T-helper 2 cell (primary cell): ENCODE measurements at places on chromosomes 6 and 20.

GRCh38 chr6:33433001-33433543 lies 13.2 kb downstream of the SYNGAP1 start:
- no peak for DNase-seq

DNA sequence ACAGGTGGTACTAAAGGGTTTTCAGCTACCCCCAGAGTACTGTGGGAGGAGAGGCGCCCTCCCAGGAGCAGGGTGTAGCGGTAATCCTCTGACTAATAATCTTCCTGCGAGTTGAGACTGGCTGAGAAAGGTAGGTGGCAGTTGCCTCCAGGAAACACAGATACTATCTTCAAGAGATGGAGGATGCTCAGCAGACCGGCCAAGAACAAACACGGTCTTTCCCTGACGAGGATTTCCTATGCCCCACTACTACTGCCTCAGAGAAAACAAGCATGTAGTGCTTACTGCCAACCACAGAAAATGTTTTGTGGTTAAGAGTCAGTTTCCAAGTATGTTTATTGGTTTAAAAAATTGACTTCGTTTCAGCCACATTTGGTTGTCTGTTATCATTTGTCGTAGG lies 26.8 kb downstream of the C6orf89 start:
- peak; percentile 68 for DNase-seq

- DNase-seq = no peak
Measured at GRCh38 chr6:106475284-106475683, 114.8 kb downstream of the CRYBG1 start.

DNA sequence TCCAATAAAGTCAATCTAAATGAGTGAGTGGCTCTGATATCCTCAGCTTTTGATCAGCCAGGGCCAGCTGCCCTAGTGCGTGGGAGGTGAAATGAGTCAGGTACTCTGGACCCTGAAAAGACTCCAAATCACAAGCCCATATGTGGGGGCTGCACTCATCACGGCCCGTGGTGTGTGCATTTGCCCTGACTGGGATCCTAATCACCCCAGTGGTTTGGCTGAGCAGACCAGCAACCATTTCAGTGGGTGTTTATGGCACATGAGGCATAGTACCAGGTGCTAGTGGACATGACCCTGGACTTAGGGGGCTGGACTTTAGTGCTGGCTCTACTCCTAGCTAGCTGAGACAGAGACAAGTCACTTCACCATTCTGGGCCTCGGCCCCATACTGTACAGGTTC lies 39.4 kb downstream of the SCML4 start:
- no peak for DNase-seq

DNA sequence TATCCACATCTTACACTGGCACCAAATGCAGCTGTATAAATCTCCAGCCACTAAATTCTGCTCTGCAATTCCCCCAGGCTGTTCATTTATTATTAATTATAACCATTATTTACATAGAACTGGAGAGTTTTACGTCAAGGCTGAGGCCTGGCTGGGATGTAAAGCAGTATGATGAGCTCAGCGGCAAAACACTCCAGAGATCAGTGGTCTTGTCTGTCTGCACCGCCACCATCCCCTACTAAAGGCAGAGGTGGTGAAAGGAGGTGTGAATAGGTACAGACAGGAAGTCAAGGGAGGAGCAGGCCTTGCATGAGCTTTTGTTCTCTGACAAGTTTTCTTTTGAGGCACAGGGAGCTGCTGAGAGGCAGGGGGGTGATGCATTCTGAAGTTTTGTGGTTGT lies 159.9 kb upstream of the PCSK2 start:
- DNase-seq = no peak

- no peak for DNase-seq
Measured at GRCh38 chr6:53309059-53309900, 39.5 kb downstream of the ELOVL5 start.

- DNase-seq = no peak
Measured at GRCh38 chr20:7866285-7866684, 74.0 kb downstream of the HAO1 start.

GRCh38 chr6:36142971-36143838 lies 12.9 kb downstream of the MAPK13 start:
- DNase-seq = no peak

DNA sequence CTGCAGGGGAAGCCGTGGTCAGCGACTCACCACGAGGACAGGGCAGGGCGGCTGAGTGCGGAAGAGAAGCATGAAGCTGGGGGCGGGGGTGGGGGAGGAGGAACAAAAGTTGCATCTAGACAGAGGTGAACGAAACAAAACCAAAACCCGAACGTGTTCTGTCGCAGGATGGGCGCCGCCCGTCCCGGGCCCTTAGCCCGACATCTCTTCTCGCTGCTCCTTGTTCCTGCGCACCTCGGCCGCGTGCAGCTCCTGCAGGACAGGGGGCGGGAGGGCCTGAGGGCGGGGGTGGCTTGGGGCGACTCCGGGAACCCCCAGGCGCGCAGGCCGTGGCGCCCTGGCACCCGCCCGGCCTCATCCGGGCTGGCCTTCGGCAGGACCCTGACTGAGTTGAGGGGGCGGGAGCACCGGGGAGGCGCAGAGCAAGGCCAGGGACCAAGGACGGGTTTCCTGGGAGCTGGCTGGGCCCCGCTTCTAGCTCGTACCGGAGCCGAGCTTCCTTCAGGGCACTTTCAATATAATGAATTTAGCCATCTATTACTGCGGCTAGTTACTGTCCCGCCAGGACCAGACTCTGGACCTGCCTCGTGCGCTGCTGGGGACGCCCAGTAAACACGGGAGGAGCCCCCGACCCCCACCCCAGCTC lies 12.0 kb downstream of the STMN3 start:
- no peak for DNase-seq

GRCh38 chr20:382291-383115 lies 1.9 kb downstream of the TRIB3 start:
- DNase-seq = no peak

DNA sequence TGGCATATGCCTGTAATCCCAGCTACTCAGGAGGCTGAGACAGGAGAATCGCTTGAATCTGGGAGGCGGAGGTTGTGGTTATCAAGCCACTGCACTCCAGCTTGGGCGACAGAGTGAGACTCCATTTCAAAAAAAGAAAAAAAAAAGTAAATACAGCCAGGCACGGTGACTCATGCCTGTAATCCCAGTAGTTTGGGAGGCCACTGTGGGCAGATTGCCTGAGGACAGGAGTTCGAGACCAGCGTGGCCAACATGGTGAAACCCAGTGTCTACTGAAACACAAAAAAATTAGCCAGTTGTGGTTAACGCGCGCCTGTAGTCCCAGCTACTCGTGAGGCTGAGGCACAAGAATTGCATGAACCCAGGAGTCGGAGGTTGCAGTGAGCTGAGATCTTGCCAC lies 1.5 kb upstream of the NINL start:
- no peak for DNase-seq

GRCh38 chr6:88870717-88871330 lies 92.6 kb downstream of the RNGTT start:
- peak; percentile 64 for DNase-seq

- DNase-seq = no peak
Measured at GRCh38 chr6:56891754-56892153, 63.2 kb upstream of the BEND6 start.

DNA sequence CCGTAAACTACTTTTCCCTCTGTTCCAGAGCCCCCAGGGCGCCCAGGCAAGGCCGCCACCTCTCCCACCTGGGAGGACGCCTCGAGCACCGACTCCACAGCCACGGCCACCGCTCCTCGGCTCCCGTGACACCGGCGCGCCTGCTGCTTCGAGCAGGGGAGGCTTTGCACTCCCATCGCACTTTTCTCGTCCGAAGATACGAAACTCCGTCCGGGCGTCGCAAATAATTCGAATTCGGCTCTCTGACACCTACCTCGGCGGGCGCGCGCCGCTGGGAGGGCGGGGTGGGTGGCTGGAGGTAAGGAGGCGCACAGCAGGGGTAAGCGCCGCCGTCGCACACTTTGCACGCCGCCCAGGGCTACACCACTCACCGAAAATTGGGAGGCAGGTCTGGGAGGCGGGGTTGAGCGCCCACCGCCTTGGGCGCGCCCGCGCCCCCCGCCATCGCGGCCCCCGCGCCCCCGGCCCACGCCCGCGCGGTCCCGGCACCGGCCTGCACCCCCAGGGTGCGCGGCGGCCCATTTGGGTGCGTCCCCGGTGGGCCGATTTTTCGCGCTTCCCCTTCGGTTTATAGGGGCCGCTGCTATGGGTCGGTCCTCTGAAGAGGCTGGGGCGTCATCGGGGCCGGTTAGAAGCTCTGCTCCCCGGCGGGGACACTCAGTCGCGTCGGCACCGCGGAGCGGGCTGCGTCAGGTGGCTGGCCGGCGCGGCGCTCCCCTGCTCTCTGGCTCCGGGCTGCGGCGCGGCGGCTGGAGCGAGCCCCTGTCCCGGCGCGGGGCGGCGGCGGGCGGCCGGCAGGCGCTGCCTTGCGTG lies 36.2 kb downstream of the GNAS start:
- DNase-seq = peak; percentile 64

GRCh38 chr20:1907586-1907985 lies 12.4 kb downstream of the SIRPA start:
- no peak for DNase-seq

DNA sequence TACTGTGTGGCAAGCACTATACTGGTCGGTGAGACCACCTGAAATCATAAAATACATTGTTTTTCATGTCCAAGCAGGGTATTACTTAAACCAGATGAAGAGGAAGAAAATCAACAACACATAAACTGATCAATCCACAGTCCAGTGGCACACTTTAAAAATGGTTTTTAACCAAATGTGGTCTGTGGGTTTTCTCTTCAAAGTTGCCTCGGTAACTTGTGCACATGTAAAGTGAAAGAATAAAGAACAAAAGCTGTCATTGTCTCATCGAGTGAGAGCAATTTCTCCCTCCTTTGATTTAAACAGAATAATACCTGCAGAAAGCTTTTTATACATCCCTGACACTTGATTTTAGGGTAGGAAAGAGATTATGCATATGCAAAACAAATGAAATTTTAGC lies 3.7 kb downstream of the FLRT3 start:
- no peak for DNase-seq

DNA sequence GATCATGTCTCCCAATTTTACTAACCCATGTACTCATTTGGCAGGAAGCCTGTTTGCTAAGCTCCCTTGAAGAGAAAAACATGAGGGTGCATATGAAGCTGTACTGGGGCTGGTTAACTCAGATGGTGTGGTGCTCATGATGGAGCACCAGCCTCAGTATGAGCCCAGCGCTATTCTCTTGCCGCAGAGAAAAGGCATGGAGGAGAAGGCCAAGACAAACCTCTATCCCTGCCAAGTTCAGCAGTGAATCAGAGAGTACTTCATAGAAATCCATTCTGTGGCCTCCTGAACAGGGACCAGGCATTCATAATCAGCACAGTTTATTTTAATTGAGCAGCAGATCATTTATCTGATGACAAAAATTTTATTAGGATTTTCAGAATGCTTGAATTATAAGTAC lies 398.1 kb downstream of the LMBRD1 start:
- no peak for DNase-seq

- no peak for DNase-seq
Measured at GRCh38 chr6:112298816-112299281, 44.5 kb upstream of the LAMA4 start.

DNA sequence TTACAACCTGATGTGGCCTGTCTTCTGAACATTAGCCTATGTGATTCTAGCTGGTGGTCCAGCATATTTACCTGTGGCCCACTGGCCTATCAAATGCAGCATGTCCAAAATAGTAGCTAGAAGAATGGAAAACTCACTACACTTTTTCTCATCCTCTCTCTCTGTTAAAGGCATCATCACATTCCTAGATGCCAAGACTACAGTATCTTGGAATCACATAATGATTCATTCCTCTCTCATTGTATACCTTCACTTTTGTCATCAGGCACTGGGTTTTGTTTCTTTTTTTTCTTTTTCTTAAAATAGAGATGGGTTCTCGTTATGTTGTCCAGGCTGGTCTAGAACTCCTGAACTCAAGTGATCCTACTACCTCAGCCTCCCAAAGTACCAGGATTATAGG lies 45.0 kb downstream of the FAM83B start:
- no peak for DNase-seq

GRCh38 chr6:35078226-35078850 lies 62.8 kb downstream of the TCP11 start:
- DNase-seq = no peak

- DNase-seq = no peak
Measured at GRCh38 chr20:6767536-6768227, at the start of gene BMP2. TSS of gene BMP2 (plus strand) at chr20:6767686. CDS start at chr20:6770127, 2,441 bp downstream.

GRCh38 chr6:124873066-124873410 lies 89.2 kb upstream of the RNF217 start:
- DNase-seq = no peak

GRCh38 chr20:37622728-37623127 lies 71.1 kb upstream of the CTNNBL1 start:
- no peak for DNase-seq

DNA sequence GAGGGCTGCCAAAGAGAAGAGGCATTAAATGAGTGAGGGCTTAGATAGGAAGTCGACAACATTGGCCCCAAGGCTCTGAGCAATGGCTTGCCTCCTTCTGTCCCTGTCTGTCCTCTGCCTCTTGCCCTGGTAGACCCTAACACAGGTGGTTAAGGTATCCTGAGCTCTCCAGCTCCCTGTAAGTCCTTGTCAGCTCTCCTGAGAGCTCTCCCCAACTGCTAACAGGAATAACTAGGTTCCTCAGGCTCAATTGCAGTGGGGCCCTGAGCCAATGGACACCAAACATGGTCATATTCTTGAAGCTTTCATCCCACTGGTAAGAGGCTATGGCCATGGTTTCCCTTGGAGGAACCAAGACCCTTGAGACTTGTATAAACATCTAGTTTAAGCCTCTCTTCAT lies 5.0 kb upstream of the CPNE1 start:
- DNase-seq = no peak

GRCh38 chr20:34012330-34012729 lies 18.6 kb downstream of the RALY start:
- no peak for DNase-seq

DNA sequence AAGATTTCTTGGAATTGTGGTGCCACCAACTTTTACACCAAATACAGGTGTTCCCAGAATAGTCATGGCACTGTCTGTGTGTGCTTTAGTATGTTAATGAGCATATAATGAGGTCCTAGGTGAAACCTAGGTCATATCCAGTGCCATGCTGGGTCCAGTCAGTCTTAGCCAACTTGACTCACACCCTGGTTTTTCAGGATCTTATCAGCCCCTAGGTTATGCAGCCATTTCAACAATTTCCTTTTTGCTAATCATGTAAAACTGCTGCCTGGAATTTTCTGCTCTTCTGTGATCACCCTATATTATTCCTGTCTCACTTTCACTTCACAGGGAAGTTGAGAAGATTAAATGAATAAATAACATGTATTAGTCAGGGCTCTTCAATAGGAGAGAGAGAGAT lies 23.7 kb downstream of the SDHAF4 start:
- DNase-seq = no peak
